ENCODE measurements at places on chromosomes 7 and 10.
A peak's percentile ranks its signal among the peaks of the same experiment; 100 is the strongest.

DNA sequence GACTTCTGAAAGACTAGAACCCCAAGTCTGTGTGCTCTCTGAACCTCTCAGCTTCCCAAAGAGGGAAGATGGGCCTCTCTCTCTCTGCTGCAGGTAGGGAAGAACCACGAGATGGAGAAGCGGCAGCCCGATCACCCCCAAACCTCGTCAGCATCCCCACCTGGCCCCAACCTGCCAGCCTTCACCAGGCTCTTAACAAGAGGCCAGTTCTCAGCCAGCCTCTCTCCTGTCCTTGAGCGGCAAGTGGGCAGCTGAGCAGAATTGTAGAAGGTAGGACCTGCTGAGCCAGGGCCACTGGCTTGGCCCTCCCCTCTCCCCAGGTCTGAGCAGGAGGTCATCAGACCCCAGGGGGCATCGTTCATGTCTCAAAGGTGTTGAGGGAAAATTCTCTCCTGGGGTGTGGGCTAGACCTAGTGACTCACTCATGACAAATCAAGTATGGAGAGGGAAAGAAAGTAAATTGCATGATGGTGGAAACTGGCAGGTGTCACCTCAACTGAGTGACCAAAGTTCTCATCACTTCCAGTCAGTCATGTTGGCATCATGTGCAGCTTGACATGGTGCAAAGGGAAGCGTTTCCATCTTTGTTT, 92.0 kb upstream of the GPR26 start:
- DNase-seq, result no peak

GRCh38 chr7:4156190-4156589, 525.9 kb upstream of the FOXK1 start:
- DNase-seq, result no peak

GRCh38 chr7:43303740-43304241, 191.3 kb downstream of the HECW1 start:
- DNase-seq, result no peak

GRCh38 chr10:101839416-101840063, 4.1 kb downstream of the KCNIP2 start:
- peak; percentile 37 for DNase-seq

DNA sequence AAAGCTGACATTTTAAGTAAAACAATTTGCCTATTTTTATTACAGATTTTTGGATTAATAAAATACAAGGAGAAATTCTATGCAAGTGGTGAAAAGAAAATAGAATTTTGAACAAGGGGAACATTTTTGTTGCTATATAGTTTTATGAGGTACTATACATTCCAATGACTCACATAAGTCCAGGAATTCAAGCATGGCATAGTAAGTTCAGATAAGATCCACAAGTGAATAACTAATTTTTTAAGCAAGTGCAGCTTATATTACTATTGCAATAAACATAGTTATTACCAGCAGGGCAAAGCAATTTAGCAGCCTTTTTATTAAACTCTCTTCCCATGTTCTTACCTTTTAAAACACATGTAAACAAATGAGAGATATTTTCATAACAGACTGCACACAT, 1123.5 kb upstream of the LRRN3 start:
- no peak for DNase-seq

GRCh38 chr10:43809211-43809930, 160.7 kb upstream of the ZNF32 start:
- no peak for DNase-seq

DNA sequence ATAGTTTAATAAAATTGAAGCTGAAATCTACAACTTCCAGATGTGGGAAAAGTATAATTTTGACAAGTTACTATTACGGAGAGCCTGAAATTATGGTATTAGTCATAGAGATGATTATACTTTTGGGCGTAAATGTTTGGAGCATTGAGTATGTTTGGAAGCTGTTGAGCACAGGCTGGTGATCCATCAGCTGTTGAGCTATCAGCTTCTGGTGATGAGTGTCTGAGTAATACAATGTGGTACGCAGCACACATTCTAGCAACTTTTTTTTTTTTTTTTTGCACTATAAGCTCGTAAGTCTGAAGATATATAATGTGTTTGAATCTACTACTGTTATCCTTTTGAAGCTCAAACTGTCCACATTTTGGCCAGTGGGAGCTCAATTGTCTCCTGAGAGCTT, 123.4 kb downstream of the ATE1 start:
- no peak for DNase-seq

DNA sequence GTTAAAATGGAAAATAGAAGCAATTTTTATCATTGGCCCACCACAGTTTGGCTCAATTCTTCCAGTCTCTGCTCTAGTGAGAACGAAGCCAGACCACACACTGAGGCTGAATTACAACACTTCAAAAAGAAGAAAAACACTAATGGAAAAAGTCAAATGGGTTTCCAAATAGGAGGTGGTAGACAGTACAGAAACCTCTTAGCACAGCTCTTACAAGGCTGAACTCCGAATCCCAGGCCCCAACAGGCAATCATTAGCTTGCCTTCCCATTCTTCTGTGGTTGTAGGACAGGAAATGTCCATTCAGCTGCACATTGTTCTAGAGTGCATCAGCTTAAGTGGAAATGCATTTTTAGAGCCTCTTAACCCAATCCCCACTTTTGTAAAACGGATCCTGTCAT, 115.1 kb upstream of the MEOX2 start:
- no peak for DNase-seq

DNA sequence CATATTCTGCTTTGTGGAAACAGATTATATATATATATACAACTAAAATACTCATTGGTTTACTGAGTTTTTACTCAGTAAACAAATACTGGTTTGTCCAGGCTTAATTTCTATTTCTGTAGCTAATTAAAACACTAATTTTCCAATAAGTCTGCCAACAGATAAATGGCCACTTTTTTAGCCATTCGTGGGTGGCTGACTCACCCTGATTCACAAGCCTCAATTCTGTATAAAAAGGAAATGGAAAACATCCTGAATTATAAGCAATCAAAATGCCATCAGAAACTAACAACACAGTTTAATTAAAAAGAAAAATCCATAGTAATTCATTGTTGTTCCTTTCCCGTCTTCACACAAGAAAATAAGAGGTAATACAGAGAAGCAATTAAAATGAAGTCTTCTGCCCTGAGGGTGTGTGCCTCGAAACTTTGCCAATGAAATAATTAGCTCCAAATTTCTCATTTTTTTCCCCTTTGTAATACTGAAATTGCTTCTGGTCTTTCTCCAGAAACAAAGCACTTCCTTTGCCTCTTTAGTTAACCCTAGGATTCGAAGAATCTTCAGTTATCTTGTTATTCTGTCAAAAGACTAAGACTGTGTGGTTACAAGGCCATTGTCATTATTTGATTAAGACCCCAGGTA, 118.7 kb upstream of the PTN start:
- DNase-seq, result no peak

DNA sequence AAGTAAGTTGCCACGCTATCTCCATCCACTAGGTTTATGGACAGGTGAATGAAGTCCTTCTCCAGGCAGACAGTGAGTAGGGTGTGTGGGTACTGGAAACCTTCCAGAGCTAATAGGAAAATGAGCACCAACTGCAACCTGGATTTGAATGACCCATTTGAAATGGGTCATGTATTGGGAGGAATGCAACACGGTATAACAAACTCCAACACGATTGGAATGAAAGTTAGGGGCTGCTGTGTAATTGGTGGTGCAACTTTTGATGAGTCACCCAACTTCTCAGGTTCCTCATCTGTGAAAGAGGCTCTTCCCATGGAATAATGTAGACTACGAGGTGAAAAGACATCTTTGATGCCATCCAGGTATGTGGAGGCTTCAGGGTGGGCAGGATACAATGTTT, 241.4 kb upstream of the PODXL start:
- no peak for DNase-seq

GRCh38 chr7:111510584-111511378, 51.5 kb downstream of the IMMP2L start:
- DNase-seq, result no peak

GRCh38 chr10:76983624-76984023, 654.0 kb downstream of the KCNMA1 start:
- no peak for DNase-seq

Measured in stimulated activated CD8-positive, alpha-beta memory T cell treated with anti-CD3 and anti-CD28 coated beads, Interleukin-4, amount 100 ng/mL, for 1 hour (primary cell).